ENCODE measurements at places on chromosomes 3 and 15. TPM values are rescaled to one million over a fixed set of nuclear protein-coding genes. Genes with fewer than 3 reads are reported as not detected.

The RHOV gene
- not detected for total RNA-seq

The ANKUB1 gene
- not detected for total RNA-seq

The C3orf49 gene
- total RNA-seq = not detected

The GOLGA8J gene
- total RNA-seq = not detected

The IL17RE gene
- total RNA-seq = 3.7 TPM

The FBXL2 gene
- 51.2 TPM for total RNA-seq

The TMEM212 gene
- total RNA-seq = not detected

The GABRG3 gene
- total RNA-seq = 0.67 TPM

The SLC22A14 gene
- not detected for total RNA-seq

The ATXN7 gene
- 51.8 TPM for total RNA-seq

The RASGRF1 gene
- total RNA-seq = not detected

The CCDC32 gene
- 44.3 TPM for total RNA-seq

The STOML1 gene
- total RNA-seq = 15.3 TPM

The HHATL gene
- 48.3 TPM for total RNA-seq

GRCh38 chr3:17642474-17642873 lies 100.0 kb downstream of the TBC1D5 start:
- DNase-seq = no peak
- H3K27ac ChIP-seq = no peak overlapping the region
- H3K36me3 ChIP-seq = no peaks in the 10 kb centered on the region
- no peaks in the 10 kb centered on the region for H3K27me3 ChIP-seq
- H3K4me3 ChIP-seq = no peak overlapping the region

DNA sequence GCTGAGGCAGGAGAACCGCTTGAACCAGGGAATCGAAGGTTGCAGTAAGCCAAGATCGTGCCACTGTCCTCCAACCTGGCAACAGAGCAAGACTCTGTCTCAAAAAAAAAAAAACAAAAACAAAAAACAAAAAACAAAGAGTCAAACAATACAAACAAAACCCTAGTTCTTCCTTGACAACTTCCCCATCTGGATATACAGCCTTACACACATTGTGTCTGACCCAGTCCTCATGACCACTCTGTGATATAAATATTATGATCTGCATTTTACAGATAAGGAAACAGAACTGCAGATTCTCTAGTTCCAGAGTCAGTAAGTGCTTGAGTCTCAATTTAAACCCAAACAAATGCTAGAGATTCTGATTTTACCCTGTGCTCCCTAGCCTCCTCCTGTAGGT lies 4.8 kb upstream of the ESYT3 start:
- H3K27ac ChIP-seq = no peak overlapping the region
- no peaks in the 10 kb centered on the region for H3K27me3 ChIP-seq
- H3K36me3 ChIP-seq = no peaks in the 10 kb centered on the region
- no peak for DNase-seq
- H3K4me3 ChIP-seq = no peak overlapping the region

- no peak overlapping the region for H3K27ac ChIP-seq
- DNase-seq = no peak
- no peak overlapping the region for H3K4me3 ChIP-seq
- no peaks in the 10 kb centered on the region for H3K27me3 ChIP-seq
- H3K4me1 ChIP-seq = no peaks in the 10 kb centered on the region
- H3K36me3 ChIP-seq = no peaks in the 10 kb centered on the region
Observed at GRCh38 chr3:66593978-66594377, 93.2 kb upstream of the LRIG1 start.

DNA sequence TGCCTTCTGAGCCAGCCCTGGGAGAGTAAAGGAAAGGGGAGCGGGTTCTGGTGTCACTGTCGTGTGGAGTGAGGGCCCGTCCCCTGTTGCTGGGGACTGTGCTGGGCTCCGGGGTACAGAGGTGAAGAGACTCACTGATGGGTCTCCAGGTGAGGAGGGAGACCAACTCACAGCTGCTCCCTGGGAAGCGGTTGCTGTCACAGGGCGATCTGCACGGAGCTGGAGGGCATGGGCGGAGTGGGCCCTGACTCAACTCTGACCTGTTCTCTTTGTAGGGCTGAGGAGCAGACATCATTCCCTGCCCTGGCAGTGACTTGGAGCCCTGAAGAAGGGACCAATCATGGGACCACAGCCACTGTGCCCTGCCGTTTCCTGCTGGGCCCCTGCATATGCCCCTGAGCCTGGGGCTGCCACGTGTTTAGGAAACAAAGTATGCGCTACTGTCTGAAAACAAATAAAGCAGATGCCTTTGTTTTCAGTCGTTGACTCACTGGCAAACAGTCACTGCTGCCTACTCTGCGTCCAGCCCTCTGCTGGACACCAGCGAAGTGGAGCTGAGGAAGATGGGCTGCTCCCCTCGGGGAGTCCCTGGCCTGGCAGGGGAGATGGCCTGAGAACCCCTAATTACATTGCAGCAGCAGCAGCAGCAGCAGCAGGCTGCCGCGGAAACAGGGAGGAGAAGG lies 22.9 kb upstream of the PLXNA1 start:
- H3K4me1 ChIP-seq = peaks cover 22% of the 10 kb centered on the region
- H3K27me3 ChIP-seq = no peaks in the 10 kb centered on the region
- no peak overlapping the region for H3K4me3 ChIP-seq
- no peak for DNase-seq
- no peak overlapping the region for H3K27ac ChIP-seq

- no peaks in the 10 kb centered on the region for H3K4me1 ChIP-seq
- no peak overlapping the region for H3K4me3 ChIP-seq
- no peaks in the 10 kb centered on the region for H3K27me3 ChIP-seq
- DNase-seq = peak; percentile 5
- H3K36me3 ChIP-seq = no peaks in the 10 kb centered on the region
- no peak overlapping the region for H3K27ac ChIP-seq
Observed at GRCh38 chr3:1439395-1439794, 346.6 kb downstream of the CNTN6 start.

DNA sequence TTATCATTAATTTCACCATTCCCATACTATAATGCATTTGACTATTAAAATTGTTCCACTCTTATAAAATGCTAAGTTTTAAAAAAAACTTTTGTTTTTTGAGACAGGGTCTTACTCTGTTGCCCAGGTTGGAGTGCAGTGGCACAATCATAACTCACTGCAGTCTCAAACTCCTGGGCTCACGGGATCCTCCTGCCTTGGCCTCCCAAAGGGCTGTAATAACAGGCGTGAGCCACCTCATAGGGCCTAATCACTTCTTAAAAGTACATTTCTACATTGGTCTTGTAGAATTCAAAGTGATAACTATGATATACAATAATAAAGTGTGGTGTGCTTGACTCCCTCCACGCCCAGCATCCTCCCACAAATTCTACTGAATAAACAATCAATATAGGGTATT lies 3.0 kb downstream of the DENND4A start:
- no peak overlapping the region for H3K4me3 ChIP-seq
- no peaks in the 10 kb centered on the region for H3K27me3 ChIP-seq
- DNase-seq = no peak
- peaks cover 20% of the 10 kb centered on the region for H3K4me1 ChIP-seq
- no peaks in the 10 kb centered on the region for H3K36me3 ChIP-seq

GRCh38 chr3:152870027-152870426 lies 35.1 kb downstream of the P2RY1 start:
- no peak overlapping the region for H3K27ac ChIP-seq
- H3K36me3 ChIP-seq = no peaks in the 10 kb centered on the region
- no peaks in the 10 kb centered on the region for H3K4me1 ChIP-seq

DNA sequence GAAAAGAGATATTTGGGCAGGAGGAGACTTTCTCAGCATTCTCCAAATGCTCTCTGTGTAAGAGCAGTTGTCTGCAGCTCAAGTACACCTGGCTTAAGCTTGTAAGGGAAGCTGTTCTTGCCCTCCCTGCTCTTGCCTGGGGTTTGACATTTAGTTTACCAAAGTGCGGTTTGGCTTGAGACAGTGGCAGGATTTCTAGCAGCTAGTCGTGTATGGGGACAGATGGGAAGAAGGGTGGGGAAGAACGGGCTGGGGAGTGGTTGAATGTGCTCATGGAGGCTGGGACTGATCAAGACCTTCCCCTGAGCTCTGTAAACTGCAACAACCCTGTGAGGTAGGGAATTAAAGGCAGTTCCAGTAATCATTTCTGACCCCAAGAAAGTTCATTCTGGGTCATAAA lies 39.8 kb downstream of the SQOR start:
- H3K27ac ChIP-seq = no peak overlapping the region
- H3K36me3 ChIP-seq = peaks cover 13% of the 10 kb centered on the region
- no peaks in the 10 kb centered on the region for H3K4me1 ChIP-seq
- no peaks in the 10 kb centered on the region for H3K27me3 ChIP-seq
- no peak overlapping the region for H3K4me3 ChIP-seq

GRCh38 chr3:52774901-52775864 lies 2.2 kb upstream of the ITIH1 start:
- H3K4me1 ChIP-seq = no peaks in the 10 kb centered on the region
- H3K36me3 ChIP-seq = no peaks in the 10 kb centered on the region
- H3K4me3 ChIP-seq = no peak overlapping the region
- peak; percentile 68 for DNase-seq

DNA sequence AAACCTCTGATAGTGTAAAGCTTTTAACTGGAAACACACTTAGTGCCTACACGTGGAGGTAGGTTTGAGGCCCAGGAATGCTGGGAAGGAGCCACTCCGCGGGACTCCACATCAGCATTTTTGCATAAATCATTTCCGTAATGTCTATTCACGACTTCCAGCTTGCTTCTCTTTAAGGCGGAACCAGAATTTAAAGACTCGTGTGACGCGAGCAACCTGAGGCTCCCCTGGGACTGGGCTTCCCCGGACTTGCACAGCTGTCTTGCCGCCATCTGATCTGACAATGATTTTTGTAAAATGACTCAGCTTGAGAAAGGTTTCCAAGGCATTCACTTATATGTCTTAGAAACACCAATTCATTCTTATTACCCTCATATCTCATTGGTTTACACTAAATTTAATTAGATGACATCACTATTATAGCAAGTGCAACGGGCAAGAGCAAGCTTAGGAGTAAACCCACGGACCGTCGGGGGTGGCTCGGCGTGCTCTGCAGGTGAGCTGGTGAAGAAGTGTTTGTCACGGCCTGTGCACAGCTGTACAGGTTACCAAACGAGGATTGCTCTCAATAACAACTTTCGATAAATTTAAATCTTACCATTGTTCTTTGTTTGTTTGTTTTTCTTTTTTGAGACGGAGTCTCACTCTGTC lies 95.2 kb downstream of the CHSY1 start:
- no peak overlapping the region for H3K4me3 ChIP-seq
- no peaks in the 10 kb centered on the region for H3K36me3 ChIP-seq
- H3K27me3 ChIP-seq = no peaks in the 10 kb centered on the region
- no peak overlapping the region for H3K27ac ChIP-seq
- no peaks in the 10 kb centered on the region for H3K4me1 ChIP-seq
- DNase-seq = no peak

- no peaks in the 10 kb centered on the region for H3K27me3 ChIP-seq
- H3K4me1 ChIP-seq = no peaks in the 10 kb centered on the region
- H3K36me3 ChIP-seq = no peaks in the 10 kb centered on the region
- DNase-seq = no peak
- H3K27ac ChIP-seq = no peak overlapping the region
Observed at GRCh38 chr3:116005404-116005803, 382.1 kb downstream of the GAP43 start.

DNA sequence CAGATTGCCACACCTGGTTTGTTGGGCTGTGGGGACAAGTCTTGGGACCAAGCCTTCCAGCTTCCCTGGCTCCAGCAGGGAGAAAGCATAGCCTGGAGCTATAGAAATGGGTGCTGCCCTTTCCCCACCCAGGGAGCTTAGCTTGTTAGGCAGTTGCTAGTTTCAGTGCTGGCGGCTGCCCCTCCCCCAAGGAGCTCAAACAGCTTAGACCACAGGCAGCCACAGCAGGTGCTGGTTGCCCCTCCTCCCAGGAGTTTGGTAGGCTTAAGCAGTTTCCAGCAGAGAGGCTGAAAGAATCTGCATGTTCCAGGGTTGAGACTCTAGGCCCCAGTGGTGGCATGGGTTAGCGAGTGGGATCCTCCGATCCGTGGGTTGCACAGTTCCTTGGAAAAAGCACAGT lies 889.7 kb downstream of the IGSF11 start:
- no peak for DNase-seq
- H3K36me3 ChIP-seq = no peaks in the 10 kb centered on the region
- no peak overlapping the region for H3K27ac ChIP-seq
- no peak overlapping the region for H3K4me3 ChIP-seq
- no peaks in the 10 kb centered on the region for H3K4me1 ChIP-seq
- H3K27me3 ChIP-seq = no peaks in the 10 kb centered on the region

GRCh38 chr3:129224984-129225393 lies 24.4 kb upstream of the COPG1 start:
- H3K4me3 ChIP-seq = no peak overlapping the region
- peak overlapping the region; percentile 24 for H3K27ac ChIP-seq
- peaks cover 16% of the 10 kb centered on the region for H3K4me1 ChIP-seq
- DNase-seq = peak; percentile 45

DNA sequence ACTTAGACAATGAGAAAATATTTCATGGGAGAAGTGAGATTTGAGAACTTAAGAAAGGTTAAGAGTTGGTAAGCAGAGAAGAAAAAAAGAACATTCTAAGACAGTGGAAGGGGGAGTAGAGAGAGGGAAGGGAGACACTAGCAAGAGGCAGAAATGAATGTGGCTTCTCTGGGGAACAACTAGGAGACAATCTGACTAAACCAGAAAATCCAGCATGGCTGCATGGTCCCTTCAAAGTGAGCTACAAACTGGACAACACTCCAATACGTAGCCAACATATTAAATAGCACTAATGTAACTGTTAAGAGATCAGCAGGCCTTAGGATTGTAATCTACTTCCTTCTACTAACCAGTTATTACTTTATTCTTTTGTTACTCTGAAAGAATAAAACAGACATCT lies 89.7 kb downstream of the NR1I2 start:
- no peaks in the 10 kb centered on the region for H3K27me3 ChIP-seq
- DNase-seq = no peak
- no peak overlapping the region for H3K27ac ChIP-seq
- no peak overlapping the region for H3K4me3 ChIP-seq
- no peaks in the 10 kb centered on the region for H3K4me1 ChIP-seq
- no peaks in the 10 kb centered on the region for H3K36me3 ChIP-seq

DNA sequence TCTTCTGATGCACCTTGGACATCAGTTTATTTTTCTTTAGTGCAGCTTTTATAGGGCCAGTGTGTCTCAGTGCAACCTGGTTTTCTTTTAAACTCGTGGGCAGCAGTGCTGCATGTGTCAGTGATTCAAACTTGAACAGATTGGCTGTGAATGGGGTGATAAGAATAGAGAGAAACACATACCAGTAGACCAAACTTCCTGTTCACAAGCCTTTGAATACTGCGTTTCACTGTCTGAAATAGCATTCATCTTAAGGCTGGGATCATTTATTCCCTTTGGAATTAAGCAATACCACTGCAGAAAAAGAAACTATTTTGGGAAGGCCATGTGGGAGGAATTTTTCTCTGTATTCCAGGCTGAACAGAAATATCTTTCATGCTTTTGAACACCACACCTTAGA lies 51.7 kb downstream of the PHLDB2 start:
- H3K4me3 ChIP-seq = no peak overlapping the region
- no peaks in the 10 kb centered on the region for H3K4me1 ChIP-seq

- H3K4me3 ChIP-seq = no peak overlapping the region
- no peaks in the 10 kb centered on the region for H3K27me3 ChIP-seq
- H3K27ac ChIP-seq = no peak overlapping the region
- H3K36me3 ChIP-seq = no peaks in the 10 kb centered on the region
- H3K4me1 ChIP-seq = no peaks in the 10 kb centered on the region
- no peak for DNase-seq
Observed at GRCh38 chr3:19559724-19560442, 374.1 kb downstream of the EFHB start.

GRCh38 chr3:106092792-106093191 lies 224.0 kb upstream of the CBLB start:
- H3K27me3 ChIP-seq = no peaks in the 10 kb centered on the region
- no peak overlapping the region for H3K27ac ChIP-seq
- no peak for DNase-seq
- no peaks in the 10 kb centered on the region for H3K4me1 ChIP-seq
- H3K36me3 ChIP-seq = no peaks in the 10 kb centered on the region
- H3K4me3 ChIP-seq = no peak overlapping the region

- H3K4me3 ChIP-seq = no peak overlapping the region
- H3K36me3 ChIP-seq = no peaks in the 10 kb centered on the region
- no peaks in the 10 kb centered on the region for H3K4me1 ChIP-seq
- no peak overlapping the region for H3K27ac ChIP-seq
- no peak for DNase-seq
Observed at GRCh38 chr3:170600005-170600624, 14.2 kb upstream of the SLC7A14 start.

Data from thyroid gland (tissue), 4 donors.